ENCODE measurements at places on chromosomes 2 and 18. TPM values are rescaled to one million over a fixed set of nuclear protein-coding genes. Genes with fewer than 3 reads are reported as not detected.

GRCh38 chr18:25247725-25248124, 104.2 kb downstream of the ZNF521 start:
- peaks cover 33% of the 10 kb centered on the region for H3K27me3 ChIP-seq
- no peak overlapping the region for H3K27ac ChIP-seq
- no peaks in the 10 kb centered on the region for H3K36me3 ChIP-seq
- no peak overlapping the region for H3K4me3 ChIP-seq
- DNase-seq: no peak

CAPN13 gene
- total RNA-seq: 11.8 TPM

DNA sequence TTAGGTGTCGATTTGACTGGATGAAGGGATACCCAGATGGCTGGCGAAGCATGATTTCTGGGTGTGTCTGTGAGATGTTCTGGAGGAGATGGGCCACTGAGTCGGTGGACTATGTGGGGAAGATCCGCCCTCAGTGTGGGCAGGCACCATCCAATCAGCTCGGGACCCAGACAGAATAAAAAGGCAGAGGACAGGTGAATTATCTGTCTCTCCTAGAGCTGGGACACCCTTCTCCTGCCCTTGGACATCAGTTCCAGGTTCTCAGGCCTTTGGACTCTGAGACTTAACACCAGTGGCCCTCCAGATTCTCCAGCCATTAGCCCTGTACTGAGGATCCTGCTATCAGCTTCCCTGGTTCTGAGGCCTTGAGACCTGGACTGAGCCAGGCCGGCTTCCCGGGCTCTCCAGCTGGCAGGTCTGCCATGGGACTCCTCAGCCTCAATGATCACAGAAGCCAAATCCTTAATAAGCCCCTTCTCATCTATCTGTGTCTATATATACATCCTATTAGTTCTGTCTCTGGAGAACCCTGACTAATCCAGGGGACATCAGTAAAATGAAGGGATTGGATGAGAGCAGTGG, 11.7 kb downstream of the PROC start:
- no peaks in the 10 kb centered on the region for H3K27me3 ChIP-seq
- no peaks in the 10 kb centered on the region for H3K36me3 ChIP-seq
- no peak overlapping the region for H3K4me3 ChIP-seq
- H3K4me1 ChIP-seq: no peaks in the 10 kb centered on the region

DNA sequence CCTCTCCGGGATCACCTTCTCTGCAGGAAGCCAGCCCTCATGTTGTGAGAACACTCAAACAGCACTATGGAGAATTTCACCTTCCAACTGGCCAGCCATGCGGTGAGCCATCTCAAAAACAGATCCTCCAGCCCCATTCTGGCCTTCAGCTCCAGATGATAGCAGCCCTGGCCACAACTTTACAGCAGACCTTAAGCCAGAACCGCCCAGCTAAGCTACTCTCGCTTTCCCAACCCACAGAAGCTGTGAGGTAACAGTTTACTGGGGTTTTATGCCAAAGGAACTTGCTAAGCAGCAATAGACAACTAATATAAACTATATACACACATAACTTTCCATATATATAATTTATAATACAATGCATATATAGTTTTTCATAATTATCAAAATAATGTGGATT, 11.6 kb upstream of the PTPN4 start:
- peaks cover 42% of the 10 kb centered on the region for H3K27me3 ChIP-seq
- no peak for DNase-seq
- peaks cover 39% of the 10 kb centered on the region for H3K4me1 ChIP-seq
- H3K4me3 ChIP-seq: no peak overlapping the region

- no peak overlapping the region for H3K4me3 ChIP-seq
- no peaks in the 10 kb centered on the region for H3K27me3 ChIP-seq
- H3K27ac ChIP-seq: no peak overlapping the region
- H3K4me1 ChIP-seq: no peaks in the 10 kb centered on the region
- DNase-seq: no peak
- H3K36me3 ChIP-seq: no peaks in the 10 kb centered on the region
Observed at GRCh38 chr2:129092956-129093355, 774.3 kb upstream of the HS6ST1 start.

DNA sequence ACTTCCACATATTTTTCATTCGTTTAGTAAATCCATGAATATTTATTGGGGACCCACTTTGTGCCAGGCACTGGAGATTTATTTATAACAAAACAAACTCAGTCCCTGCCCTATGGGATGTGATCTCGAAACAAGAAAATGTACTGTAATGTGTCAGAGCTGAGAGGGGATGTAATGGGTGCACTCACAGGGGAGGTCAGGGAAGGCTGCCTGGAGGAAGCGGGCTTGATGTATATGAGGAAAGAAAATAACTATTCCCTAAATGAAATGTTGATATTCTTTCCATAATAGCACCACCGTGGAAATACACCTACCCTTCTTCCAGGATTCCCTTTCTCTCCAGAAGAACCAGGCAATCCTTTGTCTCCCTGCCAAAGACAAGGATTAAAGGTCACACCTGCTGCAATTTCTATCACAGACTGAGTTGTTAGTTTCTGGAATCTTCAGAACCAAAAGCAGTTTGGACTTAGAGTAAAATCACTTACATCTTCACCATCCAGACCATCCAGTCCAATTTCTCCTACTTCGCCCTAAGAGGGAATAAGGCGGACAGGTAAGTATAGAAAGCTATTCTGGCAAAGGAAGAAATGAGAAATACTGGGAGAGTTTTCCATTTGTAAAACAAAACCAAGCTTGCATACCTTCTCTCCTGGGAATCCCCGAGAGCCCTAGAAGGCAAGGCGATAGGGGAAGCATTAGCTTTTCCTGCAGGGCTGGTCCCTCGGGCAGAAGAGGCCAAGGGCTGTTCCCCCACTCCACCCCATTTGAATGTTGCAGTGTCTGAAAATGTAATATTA, 55.0 kb downstream of the COL6A3 start:
- peaks cover 93% of the 10 kb centered on the region for H3K27me3 ChIP-seq
- no peak overlapping the region for H3K4me3 ChIP-seq
- no peak for DNase-seq
- no peaks in the 10 kb centered on the region for H3K36me3 ChIP-seq

Measured in Calu3 (cell line).